ENCODE measurements at places on chromosomes 4 and X. TPM values are rescaled to one million over a fixed set of nuclear protein-coding genes. Genes with fewer than 3 reads are reported as not detected.

ZNF157 gene
- 0.10 TPM for polyA plus RNA-seq

CYLC1 gene
- not detected for polyA plus RNA-seq

IL21 gene
- 0.02 TPM for polyA plus RNA-seq

SSX4B gene
- not detected for polyA plus RNA-seq

EFHC2 gene
- polyA plus RNA-seq = 2.4 TPM

KCNE5 gene
- polyA plus RNA-seq = 0.06 TPM

CETN2 gene
- 47.7 TPM for polyA plus RNA-seq

SSX2 gene
- polyA plus RNA-seq = not detected

CENPVL2 gene
- polyA plus RNA-seq = not detected

GPR34 gene
- polyA plus RNA-seq = 4.6 TPM

DCLK2 gene
- 1.8 TPM for polyA plus RNA-seq

SLC25A6 gene
- polyA plus RNA-seq = 422 TPM

PLAC8 gene
- 53.8 TPM for polyA plus RNA-seq

MAGEA4 gene
- not detected for polyA plus RNA-seq

DKK2 gene
- polyA plus RNA-seq = 2.6 TPM

TMSB15A gene
- 1.1 TPM for polyA plus RNA-seq

ATP2B3 gene
- not detected for polyA plus RNA-seq

SSX2B gene
- not detected for polyA plus RNA-seq
